Fibroblast of skin of left quadriceps (primary cell): ENCODE measurements at places on chromosomes 6 and 20.
A peak's percentile ranks its signal among the peaks of the same experiment; 100 is the strongest.

DNA sequence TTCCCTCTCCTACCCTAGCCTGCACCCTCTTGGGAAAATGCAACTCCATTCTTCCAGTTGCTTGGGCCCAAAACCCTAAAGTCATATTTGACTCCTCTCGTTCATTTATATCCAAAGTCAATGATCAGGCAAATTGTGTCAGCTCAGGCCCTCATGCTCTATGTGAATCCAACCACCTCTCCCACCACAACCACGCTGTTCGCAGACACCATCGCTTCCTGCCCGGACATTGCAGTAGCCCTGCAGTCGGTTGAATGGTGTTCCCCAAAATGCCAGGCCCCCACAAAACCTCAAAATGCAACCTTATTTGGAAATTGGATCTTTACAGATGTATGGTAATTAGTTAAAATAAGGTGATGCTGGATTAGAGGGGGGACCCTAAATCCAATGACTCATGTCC lies 98.3 kb downstream of the PREX1 start:
- no peak for DNase-seq

DNA sequence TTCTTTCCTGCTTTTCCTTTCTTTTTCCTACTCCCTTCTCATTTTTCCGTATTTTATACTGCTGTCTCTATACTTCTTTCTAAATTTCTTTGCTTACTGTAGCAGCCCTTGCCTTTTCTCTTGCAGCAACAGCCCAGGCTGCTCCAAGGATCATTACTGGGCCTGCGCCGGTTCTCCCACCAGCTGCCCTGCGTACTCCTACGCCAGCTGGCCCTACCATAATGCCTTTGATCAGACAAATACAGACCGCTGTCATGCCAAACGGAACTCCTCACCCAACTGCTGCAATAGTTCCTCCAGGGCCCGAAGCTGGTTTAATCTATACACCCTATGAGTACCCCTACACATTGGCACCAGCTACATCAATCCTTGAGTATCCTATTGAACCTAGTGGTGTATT lies 148.8 kb downstream of the QKI start:
- no peak for DNase-seq

GRCh38 chr6:138287144-138287955 lies 69.1 kb upstream of the PBOV1 start:
- no peak for DNase-seq

DNA sequence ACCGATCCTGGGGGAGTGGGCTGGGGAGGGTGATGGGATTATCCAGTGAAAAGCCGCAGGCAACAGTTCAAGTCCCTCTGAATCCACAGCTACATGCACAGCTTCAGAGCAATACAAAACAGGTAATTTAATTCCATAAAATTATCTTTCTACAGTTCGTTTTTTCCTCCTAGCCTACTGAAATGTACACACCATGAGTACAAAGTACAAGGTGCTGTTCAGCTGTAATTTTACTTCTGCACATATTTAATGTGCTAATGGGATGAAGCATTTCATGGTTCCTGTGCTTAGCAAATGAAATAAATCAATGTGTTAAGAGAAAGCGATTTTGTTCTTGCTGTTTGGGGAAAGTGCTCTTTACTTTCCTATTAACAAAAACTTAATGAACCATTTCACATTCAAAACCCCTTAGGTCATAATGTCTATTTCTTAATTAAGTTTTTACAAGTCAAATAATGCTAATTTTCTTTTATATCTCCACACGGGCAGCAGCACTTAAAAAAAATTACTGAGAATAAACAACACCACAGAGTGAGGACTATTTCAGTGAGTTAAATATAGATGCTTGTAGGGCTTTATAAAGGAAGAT lies 71.8 kb downstream of the INSM1 start:
- DNase-seq: no peak

- no peak for DNase-seq
Observed at GRCh38 chr6:66838764-66839163, 1131.7 kb upstream of the EYS start.

GRCh38 chr6:116557893-116558292 lies 4.3 kb downstream of the CALHM4 start:
- DNase-seq: peak; percentile 95

DNA sequence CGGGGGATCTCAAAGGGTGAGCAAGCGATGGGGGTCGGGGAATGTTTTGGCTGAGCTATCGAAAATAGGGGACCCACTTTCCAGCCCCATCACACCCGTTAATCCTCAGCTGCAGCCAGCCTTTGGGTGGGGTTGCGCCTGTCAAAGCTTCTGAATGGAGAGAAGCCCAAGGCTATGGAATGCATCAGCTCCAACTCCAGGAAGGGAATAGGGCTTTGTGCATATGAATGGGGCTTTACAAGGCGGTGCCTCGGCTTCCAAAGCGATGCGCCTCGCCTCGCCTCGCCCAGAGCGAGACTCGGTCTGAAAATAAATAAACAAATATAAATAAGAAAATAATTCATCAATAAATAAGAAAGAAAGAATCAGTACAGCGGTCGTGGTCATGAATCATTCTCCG lies 751.4 kb upstream of the DEFB115 start:
- no peak for DNase-seq

DNA sequence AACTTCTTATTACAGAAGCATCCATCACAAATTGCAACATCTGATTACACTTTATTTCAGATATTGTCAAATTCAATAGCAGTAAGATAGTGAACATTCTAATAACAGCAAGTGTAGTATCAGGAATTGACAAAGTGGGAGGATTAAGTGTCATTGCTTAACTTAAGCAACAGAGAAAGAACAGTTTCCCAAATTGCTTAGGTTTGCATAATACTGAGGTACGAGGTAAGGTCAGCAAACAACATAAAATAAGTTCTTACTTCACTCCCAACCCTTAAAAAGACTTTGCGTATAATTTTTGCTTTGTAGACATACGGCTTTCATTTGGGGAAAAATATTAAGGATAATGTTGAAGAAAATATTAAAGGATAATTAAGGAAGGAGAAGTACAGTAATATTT lies 163.0 kb downstream of the RIMS1 start:
- DNase-seq: no peak

DNA sequence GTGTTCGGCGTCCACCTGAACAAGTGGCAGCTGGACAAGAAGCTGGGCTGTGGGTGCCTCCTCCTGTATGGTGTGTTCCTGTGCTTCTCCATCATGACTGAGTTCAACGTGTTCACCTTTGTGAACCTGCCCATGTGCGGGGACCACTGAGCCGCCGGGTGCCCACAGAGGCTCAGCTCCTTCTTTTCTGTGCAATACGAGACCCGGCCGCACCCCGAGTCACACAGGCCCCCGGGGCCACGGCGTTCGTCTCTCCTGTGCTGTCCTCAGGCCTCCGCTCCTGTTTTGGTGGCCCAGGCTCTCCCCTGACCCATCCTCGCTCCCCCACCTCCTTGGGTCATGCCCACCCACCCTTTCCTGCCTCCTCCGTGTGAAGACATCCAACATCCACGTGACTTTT lies 37.1 kb upstream of the RIN2 start:
- no peak for DNase-seq

DNA sequence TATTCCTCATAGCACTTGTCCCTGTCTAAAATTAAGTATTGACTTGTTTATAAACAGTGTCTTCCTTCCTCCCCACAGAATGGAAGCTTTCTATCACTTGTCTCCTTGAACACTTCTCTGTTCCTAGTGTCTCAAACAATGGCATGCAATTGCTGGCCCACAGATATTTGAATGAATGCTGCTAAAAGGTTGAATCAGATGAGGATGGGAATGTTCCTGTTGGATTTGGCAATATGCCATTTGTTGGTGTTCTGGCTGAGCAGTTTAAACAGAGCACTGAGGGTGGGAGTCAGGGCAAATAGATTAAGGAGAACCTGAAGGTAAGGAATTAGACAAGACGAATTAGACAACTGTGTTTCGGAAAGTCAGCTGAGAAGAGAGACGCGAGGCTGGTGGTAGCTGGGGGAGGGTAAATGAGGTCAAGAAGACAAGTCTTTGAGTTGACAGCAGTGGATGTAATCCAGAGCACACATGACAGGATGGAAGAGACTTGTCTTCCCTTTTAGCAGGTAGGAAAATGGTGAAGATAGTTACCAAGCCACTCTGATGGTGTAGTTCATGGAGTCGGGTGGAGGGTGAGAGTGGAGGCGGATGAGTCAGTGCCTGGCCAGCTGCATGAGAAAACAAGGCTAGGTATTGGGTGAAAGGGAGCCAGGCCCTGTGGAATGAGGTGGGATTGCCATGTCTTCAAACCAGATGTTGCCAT lies 58.3 kb upstream of the GNRH2 start:
- peak; percentile 13 for DNase-seq

- DNase-seq: no peak
Observed at GRCh38 chr20:59577037-59577808, 27.1 kb upstream of the PHACTR3 start.

GRCh38 chr6:31393932-31394331 lies 9.5 kb upstream of the MICA start:
- no peak for DNase-seq

DNA sequence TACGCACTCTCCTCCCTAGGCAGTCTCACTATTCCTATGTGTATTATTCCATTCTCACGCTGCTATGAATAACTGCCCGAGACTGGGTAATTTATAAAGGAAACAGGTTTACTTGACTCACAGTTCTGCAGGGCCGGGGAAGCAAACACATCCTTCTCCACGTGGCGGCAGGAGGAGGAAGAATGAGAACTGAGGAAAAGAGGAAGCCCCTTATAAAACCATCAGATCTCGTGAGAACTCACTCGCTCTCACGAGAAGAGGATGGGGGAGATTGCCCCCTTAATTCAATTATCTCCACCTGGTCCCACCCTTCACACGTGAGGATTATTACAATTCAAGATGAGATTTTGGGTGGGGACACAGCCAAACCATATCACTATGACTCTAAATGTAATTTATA lies 61.9 kb downstream of the ECT2L start:
- no peak for DNase-seq

DNA sequence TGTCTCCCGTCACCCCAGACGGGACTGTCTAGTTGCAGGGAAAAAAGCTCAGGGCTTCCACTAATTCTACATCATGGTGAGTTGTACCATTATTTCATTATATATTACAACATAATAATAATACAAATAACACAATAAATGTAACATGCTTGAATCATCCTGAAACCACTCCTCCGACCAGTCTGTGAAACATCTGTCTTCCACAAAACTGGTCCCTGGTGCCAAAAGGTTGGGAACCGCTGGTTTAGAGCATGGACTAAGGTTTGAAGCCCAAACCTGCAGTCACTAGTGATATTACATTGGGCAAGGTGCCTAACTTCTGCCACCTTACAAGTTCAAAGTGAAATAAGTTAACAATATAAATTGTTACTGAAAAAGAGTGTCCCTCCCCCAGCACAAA lies 175.7 kb downstream of the PDE10A start:
- no peak for DNase-seq

DNA sequence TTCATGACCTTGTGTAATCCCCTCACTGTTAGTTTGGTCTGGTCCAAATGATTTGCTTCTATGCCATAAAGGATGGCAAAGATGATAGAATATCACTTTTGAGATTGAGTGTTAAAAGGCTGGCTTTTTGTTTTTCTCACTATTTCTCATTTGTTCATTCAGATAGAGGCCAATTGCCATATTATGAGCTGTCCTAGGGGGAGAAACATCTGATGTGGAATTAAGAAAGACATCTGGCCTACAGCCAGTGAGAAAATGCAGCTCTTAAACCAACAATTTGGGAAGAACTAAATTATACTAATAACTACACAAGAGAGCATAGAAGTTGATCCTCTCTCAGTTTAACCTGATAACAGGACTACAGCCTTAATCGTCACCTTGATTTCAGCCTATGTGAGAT lies 1668.6 kb downstream of the GRIK2 start:
- no peak for DNase-seq

DNA sequence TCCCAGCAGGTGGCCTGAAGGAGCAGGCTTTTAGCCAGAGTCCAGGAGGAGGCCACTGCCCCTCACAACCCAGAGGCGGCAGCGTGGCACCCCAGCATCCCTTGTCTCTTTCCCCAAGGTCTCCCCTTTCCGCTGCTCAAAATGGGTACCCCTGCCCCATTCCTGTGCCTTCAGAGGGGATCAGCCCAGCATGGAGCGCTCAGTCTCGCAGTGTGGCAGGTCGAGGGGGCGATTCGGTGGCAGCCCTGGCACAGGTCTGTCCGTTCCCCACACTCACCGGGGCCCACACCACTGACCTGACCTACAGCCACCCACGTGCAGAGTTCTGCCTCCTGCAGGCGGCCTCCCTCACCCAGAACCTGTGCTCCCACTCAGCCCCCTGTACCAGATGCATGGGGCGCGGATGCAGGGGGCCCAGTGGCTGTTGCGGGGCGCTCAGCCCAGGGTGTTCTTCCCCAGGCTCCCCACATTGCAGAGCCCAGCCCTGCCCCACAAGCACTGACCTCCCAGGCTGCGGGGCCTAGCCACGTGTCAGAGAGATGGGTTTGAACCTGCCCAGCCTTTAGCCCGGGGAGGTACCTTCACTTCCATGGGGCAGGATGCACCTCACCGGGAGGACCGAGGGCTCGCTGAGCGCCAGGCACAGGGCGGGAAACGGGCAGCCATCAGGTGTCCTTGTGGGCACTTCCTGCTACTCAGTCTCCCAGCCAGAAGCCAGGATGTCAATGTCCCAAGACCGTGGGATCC lies 41.8 kb downstream of the DSTN start:
- DNase-seq: no peak

GRCh38 chr6:121884091-121884490 lies 448.6 kb downstream of the GJA1 start:
- no peak for DNase-seq
